SW480 (cell line): ENCODE measurements at places on chromosomes 4 and X.

DNA sequence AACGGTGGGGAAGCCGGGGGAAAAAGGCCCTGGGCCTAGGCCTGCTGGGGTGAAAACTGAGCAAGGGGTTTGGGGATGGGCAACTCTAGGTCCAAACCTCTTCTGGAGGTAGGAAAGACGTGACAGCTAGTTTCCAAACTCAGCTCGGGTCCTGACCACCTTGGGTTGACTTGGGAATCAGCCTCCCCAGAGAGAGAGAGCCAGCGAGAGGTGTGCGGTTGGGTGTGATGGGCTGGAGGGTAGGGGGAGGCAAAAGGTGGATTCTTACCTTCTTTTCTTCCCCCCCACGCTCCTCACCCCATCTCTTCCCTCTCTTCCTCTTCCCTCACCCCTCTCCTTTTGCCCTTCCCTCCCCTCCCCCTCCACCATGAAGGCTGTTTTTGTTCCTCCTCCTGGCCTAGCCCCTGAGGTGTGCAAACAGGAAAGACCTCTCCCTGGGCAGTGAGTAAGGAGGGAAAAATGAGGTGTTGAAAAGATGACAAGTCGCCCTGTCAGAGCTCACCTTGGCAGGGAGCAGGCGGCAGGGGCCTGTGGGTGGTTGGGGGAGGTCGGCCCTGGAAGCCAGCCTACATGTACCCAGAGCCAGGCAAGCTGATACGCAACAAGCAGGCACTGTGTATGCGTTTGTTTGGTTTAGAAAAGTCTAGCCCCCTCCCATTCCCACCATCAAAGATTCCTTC, 14.8 kb downstream of the PJA1 start:
- peak; percentile 12 for DNase-seq

GRCh38 chrX:130803537-130803936, 99.5 kb downstream of the ENOX2 start:
- no peak for DNase-seq

GRCh38 chrX:51798701-51799100, 55.5 kb downstream of the GSPT2 start:
- DNase-seq: no peak

GRCh38 chrX:130680164-130681035, 222.6 kb downstream of the ENOX2 start:
- no peak for DNase-seq

- no peak for DNase-seq
These were observed 258.2 kb upstream of the CXorf51A start for GRCh38 chrX:147072747-147073146.

- DNase-seq: no peak
These were observed 26.1 kb downstream of the ARHGEF6 start for GRCh38 chrX:136754651-136755050.

- no peak for DNase-seq
These were observed 4.0 kb downstream of the ING2 start for GRCh38 chr4:183508697-183509335.

DNA sequence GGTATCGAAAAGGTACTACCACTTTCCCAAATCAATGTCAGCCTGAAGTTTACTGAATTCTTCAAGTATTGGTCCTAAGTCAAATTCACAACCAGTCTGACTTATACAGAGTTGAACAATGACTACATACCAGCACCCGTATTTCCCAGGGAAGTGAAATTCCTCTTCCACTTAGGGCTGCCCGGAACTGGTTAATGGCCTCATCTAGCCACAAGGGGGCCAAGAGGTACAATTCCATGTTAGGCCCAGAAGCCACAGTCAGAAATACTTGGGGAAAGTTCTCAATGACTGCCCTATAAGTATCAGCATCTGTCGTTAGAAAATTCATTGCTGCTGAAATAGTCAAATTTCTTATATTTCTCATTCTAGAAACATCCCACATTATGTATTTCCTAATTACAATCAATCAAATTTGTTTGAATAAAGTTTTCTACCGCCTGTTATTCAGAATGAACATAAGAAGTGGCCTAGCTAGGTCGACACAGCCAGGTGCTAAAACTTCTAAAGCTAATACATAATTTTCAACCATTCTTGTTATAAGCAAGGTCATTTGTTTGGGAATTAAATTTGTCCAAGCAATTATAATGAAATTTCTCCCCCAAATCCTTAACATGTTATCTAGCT, 5.6 kb upstream of the PCDH7 start:
- peak; percentile 44 for DNase-seq

DNA sequence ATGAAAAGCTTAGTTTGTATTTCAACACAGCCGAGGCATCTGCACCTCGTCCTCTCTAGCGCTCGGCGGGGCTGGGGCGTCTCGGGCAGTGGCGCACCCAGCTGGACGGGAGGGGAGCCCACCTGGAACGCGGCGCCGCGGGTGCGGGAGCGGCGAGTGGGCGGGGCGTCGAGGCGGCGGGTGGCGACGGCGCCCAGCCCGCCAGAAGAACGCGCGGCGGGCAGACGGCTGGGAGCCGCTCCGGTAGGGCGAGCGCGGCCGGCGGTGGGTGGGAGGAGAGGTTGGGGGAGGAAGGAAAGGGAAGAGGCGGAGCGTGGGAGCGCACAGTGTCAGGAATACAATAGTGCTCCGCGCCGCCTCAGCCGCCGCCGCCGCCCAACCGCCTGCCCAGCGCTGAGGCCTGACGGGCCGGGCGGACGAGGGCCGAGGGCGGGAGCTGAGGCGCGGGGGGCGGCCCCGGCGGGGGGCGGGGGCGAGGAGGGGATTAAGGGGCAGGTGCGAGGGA, at the start of gene JADE3:
JADE3 (plus strand) TSS at position 324 of the 505 bp plus-strand sequence. CDS start 72,474 bp downstream, outside the sequence.
- peak; percentile 86 for DNase-seq

DNA sequence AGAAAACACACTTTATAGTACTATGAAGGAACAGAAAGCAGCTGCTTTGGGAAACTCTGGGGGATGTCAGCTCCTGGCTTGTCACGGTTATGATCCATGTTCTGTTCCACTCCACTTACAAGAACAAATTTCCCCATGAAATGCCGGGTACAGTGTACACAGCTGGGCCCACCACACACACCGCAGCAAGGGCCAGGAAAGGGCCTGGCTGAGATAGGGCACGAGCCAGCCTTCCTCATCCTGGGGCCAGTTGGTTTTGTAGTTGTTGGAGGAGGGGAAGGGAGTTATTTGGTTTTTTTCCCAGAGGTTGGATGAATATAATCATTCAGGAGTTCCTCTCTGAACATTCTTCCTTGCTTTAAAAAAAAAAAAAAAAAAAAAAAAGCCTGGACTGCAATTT, 56.8 kb downstream of the SEPSECS start:
- DNase-seq: no peak

GRCh38 chrX:133530960-133531359, 115.7 kb upstream of the GPC4 start:
- no peak for DNase-seq

GRCh38 chr4:163590619-163591264, 96.3 kb downstream of the TMA16 start:
- no peak for DNase-seq

DNA sequence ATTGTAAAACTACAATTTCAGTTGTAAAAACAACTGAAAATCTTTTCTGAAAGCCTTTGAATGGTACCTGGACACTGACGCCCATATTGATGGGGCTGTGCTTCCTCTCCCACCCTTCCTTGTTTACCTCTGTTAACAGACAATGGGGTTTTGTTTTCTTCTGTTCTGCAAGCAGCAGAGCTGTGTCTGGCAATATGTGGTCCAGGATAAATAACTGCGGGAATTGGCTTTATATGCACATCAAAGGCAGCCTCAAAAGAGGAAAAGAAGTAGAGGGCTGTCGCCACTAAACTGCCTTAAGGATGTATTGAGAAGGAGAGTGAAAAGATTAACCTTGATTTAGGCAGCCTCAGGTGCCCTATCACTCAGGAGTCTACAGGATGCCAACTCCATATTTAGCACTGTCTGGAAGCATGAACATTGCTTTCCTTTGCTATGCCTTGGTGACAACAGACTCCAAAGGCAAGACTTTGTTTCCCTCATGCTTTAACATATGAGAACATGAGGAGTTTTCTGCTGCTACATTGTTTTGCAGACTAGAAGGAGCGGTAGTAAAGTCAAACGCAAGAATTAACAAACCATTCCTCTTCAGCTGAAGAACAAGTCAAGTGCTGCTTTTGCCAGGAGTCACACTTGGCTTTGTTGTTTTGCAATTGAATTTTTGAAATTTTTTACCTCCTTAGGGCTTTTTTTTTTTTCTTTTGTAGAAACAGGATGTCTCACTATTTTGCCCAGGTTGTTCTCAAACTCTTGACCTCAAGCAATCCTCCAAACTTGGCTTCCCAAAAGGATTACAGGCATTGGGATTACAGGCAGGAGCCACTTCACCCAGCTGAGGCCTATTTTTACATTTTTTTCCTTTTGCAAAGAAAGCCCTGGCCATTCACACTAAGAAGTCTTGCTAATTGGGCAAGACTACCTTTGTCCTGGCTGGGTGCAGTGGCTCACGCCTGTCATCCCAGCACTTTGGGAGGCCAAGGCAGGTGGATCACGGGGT, 3.0 kb downstream of the IL21 start:
- DNase-seq: peak; percentile 28

- DNase-seq: no peak
These were observed 150.3 kb downstream of the NEXMIF start for GRCh38 chrX:74774988-74775387.

- DNase-seq: no peak
These were observed 1663.1 kb downstream of the STIM2 start for GRCh38 chr4:28523681-28524190.

DNA sequence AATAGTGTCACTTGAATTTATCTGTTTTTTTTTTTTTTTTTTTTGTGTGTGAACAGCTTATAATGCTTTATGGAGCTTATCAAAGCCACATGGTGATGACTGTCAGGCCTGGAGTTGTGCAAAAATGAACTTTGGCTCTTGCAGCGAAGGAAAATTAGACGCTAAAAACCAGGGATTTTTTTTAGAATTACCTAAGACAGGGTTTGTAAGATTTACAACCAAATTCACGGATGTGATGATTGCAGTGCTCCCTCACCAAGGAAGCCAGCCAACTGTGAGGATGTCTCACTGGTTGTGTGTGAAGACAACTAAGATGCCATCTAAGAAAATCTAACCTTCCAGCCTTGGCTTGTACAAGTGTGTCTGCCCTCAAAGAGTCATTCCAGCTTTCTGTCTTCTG, 127.1 kb upstream of the SLC4A4 start:
- no peak for DNase-seq

DNA sequence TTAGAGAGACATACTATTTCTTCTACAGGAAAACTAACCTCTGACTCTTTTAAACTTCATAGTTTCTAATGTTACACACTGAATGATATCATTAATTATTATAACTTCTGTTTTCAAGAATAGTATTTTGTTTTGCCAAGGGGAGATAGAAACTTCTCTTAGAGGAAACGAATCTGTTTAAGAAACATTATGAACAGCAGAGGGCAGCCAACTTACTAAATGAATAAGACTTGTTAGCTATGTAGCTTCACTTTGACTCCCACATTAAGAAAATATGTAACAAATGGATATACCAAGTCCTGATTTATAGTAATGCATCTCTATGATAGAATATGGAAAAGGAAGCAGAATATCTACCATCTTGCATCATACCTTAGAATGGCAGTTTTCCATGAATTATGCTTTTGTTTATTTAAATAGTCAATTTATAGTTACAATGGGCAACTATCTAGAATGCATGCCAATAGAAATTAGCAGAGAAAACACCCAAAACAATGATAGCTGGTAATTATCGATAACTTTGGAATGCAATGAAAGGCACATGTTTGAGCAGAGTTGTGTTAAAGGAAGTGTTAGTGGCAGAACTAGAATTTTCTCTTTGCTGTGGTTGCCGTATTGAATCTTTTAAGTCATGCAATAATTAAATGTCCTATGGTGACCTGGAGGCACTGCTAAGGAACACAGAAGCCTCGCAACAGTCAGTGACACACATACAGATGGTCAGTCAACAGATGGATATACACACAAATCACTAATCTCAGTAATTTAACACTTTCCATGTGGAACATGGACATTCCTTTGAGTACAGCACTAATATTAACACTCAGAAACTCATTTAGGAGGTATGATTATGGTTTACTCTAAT, 105.7 kb upstream of the PDLIM3 start:
- DNase-seq: peak; percentile 73

GRCh38 chr4:153939570-153939969, 150.7 kb upstream of the SFRP2 start:
- DNase-seq: no peak

- no peak for DNase-seq
These were observed 57.2 kb downstream of the RUFY3 start for GRCh38 chr4:70778888-70779422.

DNA sequence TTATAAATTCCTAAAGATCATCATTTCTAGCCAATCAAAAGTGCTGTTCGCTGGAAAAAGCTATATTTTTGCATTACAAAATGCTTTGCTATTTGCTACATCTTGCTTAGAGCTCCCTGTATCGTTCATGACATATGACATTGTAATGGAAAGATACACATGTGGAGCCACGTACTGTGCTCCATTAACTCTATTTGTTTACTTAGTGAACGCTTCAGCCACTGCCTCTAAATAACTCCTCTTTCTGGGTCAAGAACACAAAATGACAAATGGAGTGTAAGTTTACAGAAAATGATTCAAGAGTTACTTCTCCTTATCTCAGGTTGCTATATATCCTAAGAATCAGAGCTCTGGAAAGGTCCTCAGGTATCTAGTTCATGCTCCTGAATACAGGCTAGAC, 329.1 kb upstream of the SMIM31 start:
- DNase-seq: no peak

GRCh38 chrX:39477762-39478120, 620.0 kb downstream of the BCOR start:
- DNase-seq: peak; percentile 72

- DNase-seq: no peak
These were observed 103.6 kb downstream of the PHOX2B start for GRCh38 chr4:41644915-41645295.

DNA sequence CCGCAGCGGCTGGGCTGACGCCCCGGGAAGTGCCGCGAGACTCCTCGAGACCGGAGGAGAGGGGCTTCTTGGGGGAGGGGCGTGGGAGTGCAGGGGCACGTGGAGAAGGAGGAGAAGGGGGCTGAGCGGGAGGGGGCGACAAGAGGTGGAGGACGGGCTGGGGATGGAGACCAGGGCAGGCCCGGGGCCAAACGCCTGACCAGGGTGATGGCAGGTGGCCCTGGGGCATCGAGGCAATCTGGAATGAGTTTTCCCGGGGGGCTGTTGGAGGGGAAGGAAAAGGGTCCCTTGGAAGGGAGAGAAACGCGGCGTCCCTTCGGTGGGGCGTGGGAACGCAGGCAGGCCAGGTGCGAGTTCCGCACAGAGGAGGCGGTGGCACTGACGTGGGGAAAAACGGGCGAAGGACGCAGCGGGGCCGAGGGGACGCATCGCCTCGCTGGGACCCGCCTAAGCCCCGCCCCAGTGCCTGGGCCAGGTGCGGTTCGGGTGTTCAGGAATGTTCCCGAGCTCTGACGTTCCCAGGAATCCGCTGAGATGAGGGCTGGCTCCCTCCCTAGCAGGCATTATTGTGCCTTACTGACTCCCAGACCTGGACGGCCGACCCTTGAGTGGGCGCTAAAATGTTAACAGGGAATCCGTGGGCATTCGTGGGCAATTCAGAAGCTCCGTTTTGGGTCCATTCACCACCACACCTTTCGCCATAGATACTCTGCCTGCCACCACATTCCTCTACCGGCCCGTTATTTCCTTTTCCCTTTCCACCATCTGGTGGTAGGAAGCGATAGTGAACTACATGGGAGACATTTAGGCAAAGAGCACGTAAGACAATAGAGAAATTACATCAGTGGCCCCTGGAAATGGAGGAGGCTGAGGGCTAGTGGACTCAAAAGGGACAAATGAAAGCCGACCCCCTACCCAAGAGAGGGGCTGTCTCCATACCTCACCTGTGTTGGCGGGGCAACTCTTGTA, 795 bp upstream of the SH3KBP1 start:
- DNase-seq: peak; percentile 89
